SK-MEL-5 (cell line): ENCODE measurements at places on chromosomes 5 and 9.

GRCh38 chr9:76575761-76576160 is 116.8 kb downstream of the GCNT1 start:
- DNase-seq = no peak

- DNase-seq = no peak
Measured at GRCh38 chr5:14551211-14551610, 30.4 kb upstream of the OTULINL start.

DNA sequence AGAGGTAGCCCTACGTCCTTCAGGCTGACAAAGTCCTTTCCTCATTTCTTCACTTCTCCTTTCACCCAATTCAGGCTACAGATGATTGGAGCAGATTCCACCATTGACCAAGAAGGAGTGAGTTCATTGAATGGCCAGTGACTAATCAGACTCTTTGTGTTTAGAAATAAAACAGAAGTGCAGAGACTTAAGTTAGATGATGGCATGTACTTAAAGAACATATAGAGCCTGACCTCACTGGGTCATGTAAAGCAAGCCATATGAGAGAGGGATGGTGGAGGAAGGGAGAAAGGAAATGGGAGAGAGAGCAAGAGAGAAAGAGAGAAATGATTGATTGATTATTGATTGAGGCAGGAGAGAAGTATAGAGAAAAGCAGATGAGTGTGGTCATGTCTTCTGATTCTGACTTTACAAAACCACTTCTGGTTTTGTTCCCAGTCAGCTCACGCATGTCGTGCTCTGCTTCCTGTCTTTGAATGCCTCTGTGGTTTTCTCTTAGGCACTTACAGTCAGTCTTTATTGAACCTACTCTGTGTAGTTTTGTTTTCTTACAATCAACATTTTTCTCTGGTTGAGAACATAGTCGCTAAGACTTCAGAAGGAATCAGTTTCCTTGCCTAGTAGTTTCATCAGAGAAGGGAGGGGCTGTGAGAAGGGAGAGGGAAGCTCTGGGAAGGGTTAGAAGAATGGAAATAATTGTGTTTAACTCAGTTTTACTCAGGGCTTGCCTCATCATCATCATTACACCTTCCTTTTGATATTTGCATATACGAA is 149.2 kb upstream of the KLF9 start:
- peak; percentile 93 for DNase-seq

- peak; percentile 97 for DNase-seq
Measured at GRCh38 chr5:149855366-149855765, 89.2 kb downstream of the PDE6A start.

GRCh38 chr5:59842999-59843398 is 50.5 kb downstream of the PDE4D start:
- no peak for DNase-seq

DNA sequence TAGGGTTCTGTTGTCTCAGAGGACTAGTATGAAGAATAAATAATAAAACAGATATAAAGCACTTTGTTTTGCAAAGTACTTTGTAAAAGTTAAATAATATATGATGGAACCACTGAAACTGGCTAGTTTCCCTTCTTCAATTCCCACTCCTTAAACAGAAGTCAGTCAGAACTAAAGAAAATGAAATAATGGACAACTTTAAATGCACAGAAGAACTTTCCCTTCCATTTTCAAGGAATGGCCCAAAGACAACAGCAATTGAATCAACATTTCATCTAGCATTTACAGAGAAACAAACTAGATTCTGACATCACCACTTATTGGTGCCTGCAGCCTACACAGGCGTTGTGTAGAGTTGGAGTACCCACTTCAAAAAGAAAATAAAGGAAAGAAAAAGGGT is 16.2 kb downstream of the DIAPH1 start:
- no peak for DNase-seq
